ENCODE measurements at places on chromosomes 12 and 14.

- no peak for DNase-seq
Observed at GRCh38 chr12:3712209-3712992, 40.5 kb downstream of the CRACR2A start.

- DNase-seq, result no peak
Observed at GRCh38 chr12:84136862-84137367, 775.7 kb downstream of the SLC6A15 start.

DNA sequence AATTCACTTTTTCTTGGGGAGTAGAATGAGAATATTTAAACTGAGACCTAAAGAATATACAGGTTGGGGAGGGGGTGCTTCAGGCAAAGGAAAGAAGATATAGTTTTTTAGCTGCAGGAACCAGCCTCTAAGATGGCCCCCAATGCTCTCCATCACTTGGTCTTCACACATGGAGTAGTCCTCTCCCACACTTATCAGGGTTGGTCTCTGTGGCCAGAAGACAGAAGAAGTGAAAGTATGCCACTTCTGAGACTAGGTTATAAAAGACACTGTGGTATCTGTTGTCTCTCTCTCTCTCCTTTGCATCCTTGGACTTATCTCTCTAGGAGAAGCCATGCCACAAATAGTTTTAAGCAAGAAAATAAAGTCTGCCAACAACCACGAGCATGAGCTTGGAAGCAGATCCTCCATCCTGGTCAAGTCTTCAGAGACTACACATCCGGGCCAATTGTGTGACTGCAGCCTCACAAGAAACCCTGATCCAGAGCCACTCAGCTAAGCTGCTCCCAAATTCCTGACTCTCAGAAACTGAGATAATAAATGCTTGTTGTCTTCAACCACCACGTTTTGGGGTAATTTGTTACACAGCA is 18.0 kb downstream of the PUS7L start:
- DNase-seq, result no peak

DNA sequence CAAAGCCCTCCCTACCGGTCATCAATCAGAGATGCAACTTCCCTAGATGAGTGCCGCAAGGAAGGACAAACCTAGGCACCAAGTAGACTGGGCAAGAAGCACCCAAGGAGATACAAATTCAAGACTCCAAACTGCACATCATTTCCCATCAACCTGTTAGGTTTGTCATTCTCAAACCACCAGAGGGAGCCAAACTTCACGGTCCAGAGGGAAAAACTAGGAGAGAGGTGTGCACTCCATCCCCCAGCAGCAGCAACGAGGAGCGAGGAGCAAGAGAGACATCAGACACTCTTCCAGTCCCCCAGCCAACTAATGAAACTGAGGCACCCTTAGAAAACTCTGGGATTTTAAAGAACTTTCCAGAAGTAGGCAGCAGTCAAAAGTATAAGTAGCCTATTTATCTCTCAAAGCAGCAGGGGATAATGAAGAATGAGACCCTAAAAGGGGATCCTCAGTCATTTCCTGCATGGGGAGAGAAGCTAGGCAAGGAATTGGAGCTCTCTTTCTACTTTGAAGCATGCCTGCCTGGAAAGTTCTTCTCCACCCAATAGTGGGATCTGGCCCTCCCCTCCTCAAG is 37.0 kb upstream of the NT5DC3 start:
- DNase-seq, result peak; percentile 49

DNA sequence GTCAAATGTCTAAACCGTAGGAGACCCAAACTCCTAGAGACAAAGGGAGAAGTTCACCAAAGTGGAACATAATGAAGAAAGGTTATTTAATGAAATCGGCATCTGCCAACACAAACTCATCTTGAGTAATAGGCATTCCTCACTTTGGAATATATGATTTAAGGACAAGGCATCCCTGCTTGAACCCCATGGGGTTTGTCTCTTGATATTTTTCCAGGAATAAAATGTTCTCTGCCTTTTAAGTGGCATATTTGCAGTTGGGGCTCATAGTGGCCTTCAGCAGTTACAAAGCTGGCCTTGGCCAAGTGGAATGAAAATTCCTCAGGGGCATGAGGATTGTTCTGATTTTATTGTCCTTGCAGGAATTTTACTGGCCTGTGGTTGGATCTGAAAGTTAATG is 7.1 kb downstream of the POP5 start:
- no peak for DNase-seq

GRCh38 chr12:22299294-22299912 is 35.1 kb downstream of the ST8SIA1 start:
- DNase-seq, result no peak

- DNase-seq, result no peak
Observed at GRCh38 chr14:61569812-61570548, 125.3 kb upstream of the HIF1A start.

DNA sequence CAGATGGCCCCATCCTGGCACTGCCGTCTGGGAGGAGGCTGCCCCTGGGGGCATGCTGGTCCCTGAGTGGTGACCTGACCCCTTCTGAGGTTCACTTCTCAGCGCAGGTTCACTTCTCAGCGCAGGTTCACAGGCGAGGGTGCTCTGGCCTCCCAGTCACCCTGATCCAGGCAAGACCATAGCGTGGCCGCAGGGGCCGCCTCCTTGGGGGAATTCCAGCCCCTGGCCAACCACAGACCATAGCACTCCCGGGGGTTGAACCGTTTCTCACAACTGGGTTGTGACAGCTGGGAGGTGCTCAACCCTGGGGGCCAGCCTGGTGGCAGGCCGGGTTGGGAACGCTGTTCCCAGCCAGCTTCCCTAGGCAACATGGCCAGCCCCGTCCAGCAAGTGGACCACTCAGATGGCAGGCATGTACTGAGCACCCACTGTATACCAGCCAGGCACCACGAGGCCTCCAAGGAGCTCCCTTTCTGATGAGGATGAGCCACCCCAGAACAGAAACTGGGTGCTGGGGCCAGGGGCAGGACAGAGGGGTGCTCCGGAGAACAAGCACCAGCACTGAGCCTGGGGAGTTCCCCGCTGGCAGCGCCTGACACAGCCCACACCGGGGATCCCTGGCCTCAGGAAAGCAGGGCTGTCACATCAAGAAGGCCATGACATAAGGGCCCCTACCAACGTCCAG is 28.3 kb upstream of the ZFP36L1 start:
- no peak for DNase-seq

- no peak for DNase-seq
Observed at GRCh38 chr14:60958146-60958545, 22.7 kb downstream of the TRMT5 start.

DNA sequence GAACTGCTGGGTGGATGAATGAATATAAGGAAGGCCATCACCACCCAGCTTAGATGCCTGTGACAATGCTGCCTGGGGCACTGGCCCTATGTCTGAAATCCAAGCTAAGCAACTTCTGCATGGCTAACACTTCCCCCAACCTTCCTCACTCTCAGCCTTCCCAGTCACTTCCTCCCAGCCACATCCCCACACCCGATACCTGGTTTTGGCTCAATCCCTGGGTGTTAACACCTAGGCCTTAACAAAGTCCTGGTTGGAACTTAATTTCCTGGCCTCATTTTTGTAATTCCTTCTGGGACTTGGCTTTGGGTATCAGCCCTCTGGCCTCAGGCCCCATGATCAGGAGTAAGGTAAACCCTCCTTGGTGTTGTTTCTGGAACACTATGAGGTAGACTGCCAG is 110.0 kb downstream of the EFCAB11 start:
- no peak for DNase-seq

DNA sequence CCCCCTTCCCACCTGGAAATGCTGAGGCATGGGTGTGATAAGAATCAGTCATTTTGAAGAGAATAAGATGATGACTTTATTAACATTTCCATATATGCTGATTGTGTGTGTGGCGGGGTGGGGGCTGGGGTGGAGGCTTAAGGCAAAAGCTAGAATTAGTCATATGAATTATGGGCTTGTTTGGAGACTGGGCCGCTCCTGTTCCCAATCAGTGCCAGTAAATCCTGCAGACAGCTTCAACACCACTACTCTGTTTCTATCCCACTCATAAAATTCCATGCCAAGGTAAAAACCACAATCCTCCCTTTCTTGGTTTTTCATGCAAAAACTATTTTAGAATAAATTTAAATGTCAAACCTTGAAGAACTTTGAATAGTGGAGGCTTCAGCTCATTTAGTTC is 29.9 kb upstream of the SLC38A2 start:
- no peak for DNase-seq

GRCh38 chr14:66624336-66624937 is 116.5 kb downstream of the GPHN start:
- no peak for DNase-seq

GRCh38 chr14:104770851-104771272 is 17.9 kb downstream of the SIVA1 start:
- no peak for DNase-seq

Data from NCI-H2029 treated with DMSO at 0.1 percent for 48 hours (cell line).